Panc1 (cell line): ENCODE measurements at places on chromosomes 12 and 14.

GRCh38 chr12:39081910-39082309, 176.5 kb upstream of the CPNE8 start:
- no peak for DNase-seq

DNA sequence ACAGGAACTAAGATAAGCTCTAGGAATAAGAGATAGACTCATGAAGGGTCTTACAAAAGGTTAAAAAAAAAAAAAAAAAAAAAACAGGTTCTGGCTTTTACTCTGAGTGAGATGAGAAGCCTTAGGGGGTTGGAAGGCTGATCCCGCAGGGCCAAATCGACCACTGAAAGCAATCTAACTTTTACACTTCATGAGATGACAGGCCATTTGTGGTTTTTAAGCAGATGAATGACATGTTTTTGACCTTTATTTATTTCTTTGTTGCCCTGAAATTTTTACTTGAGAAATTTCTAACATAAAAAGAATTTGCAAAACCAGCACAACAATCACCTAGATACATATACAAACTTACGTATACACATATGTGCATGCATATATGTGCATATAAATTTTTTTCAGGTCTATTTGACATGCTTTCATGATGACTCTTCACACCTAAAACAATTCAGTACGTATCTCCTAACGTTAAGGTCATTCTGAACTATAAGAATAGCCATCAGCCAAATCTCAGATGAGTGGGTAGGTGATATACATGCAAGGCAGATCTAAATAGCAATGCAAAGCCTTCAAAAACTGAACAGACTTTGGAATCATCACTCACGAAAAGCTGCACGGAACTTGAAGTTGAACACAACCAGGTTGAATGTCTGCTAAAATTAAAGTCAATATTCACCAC, 87.0 kb downstream of the R3HDM2 start:
- no peak for DNase-seq

GRCh38 chr14:66649498-66649897, 141.6 kb downstream of the GPHN start:
- DNase-seq: no peak

GRCh38 chr12:56105609-56105902, 1.2 kb downstream of the PA2G4 start:
- no peak for DNase-seq

GRCh38 chr14:102754370-102755262, 22.6 kb upstream of the TRAF3 start:
- DNase-seq: no peak

DNA sequence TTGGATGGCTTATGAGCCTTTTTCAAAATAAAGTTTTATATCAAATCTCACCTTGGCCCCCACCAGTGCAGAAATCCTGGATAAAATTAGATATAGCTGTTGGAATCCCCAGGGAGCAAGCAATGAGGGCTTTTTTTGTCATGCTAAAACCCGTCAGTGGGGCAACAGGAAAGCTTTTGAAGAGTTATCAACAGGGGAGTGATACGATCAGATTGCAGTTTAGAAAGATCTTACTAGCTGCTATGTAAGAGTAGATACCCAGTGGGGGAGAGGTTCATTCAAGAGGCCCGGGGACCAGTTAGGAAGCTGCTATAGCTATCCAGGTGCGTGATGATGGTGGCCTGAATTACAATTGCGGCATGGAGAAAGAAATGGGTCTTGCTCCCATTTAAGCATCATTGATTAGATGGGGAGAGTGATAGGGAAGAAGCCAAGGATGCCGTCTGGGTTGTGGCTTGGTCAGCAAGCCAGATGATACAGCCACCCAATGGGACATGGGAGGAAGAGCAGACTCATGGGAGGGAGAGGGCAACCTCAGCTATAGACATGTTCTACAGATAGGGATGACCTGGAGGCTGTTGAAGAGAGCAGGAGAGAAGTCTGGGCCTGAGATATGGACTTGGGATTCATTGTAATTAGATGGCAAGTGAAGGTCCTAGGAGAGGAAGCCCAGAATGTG, 272.4 kb downstream of the DPF3 start:
- DNase-seq: no peak
